Cardiac fibroblast (primary cell): ENCODE measurements at places on chromosomes 16 and 17.

GRCh38 chr17:78184351-78184750, 2.5 kb downstream of the TK1 start:
- DNase-seq = no peak

DNA sequence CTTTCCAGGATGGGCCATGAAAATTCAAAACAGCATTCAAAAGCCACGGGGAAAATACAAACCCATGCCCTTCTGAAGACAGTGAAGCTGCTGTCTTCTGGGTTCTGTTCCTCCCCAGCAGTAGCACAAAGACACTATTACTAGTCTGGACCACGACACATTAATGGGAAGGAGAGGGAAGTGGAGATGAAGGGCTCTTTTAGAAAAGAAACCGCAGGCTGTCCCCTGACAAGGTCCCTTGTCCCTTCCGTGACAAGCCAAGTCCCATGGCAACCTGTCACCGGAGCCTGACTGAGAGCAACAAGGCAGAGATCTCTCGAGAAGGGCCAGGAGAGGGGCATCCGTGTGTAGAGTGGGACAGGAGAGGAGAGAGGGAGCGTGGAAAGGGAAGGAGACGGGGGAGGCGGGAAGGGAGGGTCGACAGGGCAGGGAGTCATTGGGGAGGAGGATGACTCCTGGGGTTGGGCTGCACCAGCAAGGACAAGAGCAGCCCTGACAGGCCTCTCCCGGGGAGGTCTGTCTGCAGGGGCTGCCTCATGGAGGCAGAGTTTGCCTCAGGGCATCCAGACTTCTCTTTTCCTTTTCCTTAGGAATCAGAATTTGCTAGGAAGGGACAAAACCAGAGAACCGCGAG, 436.2 kb downstream of the SLC39A11 start:
- no peak for DNase-seq

- DNase-seq = peak; percentile 85
Measured at GRCh38 chr16:57736419-57737351, 1.1 kb downstream of the KATNB1 start.

DNA sequence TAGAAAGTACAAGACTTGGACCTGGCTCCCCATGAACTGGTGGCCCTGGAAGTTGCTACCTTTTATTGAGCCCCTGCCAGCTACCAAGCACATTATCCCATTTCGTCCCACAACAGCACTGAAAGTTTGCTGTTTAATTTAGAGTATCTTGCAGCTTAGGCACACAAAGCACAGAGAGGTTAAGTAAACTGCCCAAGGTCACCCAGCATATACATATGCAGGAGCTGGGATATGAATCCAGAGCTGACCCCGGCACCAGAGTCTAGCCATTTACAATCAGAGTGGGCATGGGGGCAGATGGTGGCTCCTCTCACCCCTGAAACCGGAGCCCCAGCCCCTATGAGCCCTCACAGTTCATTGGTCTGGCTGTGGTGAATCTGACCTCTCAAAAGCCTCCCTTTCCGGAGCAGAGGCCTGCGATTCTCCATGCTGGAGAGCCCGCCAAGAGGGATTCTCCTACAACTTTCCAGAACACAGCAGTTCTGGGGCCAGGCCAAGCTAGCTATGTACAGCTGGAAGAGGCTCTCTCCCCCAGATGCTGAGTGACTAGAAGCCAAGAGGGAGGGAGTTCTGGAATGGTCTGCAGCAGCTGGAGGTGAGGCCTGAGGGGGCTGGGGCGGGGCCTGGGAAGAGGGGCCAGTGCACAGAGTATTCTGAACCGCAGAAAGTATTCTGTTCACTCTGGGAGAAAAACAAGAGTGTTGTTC, 58.3 kb downstream of the SREBF1 start:
- DNase-seq = peak; percentile 95

DNA sequence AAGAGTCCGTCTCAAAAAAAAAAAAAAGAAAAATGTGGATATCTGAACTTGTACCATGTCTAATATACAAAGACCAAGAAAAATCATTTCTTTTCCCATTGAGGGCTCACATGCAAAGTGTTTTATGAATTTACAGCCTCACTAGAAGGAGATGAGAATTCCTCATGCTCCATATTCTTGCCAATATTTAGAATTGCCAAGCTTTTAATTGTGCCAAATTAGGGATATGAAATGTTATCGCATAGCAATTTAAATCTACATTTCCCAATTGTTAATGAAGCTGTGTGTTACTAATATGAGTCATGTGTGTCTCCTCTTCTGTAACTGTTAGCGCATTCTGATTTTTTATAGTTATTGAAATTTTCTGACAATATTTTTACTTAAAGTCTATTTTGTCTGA, 63.0 kb upstream of the CRYM start:
- no peak for DNase-seq

- DNase-seq = no peak
Measured at GRCh38 chr16:71848622-71849021, 2.8 kb downstream of the ATXN1L start.
